H54 (cell line): ENCODE measurements at places on chromosomes 2 and 18.

- DNase-seq = no peak
These were observed 49.8 kb downstream of the PARD6G start for GRCh38 chr18:80197528-80197927.

DNA sequence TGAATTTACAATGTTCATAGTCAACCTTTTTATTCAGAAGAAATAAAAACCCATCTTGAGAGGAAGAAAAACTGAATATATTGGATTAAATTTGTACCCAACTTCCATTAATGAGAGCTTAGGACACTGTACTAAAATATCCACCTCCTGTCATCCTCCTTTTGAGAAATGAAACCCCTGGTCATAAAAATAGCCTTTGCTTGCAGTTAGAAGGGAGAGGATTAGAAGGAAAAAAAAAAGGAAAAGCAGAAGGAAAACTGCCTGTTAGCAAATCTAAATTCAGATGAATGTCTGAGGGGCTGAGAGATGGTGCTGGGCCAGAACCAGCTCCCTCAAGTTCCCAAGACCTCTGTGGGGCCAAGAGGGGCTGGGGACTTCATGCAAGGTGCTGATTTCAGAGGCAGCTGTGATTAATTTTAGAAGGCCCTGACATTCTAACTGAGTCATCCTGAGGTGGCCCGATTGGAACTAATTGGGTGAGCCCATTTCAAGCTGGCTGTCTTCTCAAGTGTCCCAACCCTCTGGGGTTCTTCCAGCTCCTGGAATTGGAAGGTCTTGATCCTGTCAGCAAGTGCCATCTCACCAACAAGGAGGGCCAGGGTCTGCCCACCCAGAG, 38.4 kb upstream of the BIN1 start:
- DNase-seq = no peak

DNA sequence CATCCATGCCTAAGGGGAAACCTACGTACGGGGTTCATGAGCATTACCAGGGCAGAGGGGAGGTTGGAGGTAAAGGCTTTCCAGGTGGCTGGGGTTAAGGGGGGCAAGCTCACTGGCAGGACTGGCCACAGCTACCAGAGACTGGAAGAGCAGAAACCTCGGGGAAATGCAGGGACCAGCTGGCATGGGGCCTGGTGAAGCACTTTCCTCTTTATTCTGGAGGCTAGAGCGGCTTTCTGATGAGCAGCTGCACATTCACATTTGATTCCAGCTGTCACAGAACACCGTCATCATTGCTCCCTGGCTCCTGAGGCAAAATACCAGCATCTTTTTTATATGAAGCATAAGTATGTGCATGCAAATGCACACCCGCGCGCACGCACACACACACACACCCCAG, 28.7 kb upstream of the LRRC30 start:
- no peak for DNase-seq

DNA sequence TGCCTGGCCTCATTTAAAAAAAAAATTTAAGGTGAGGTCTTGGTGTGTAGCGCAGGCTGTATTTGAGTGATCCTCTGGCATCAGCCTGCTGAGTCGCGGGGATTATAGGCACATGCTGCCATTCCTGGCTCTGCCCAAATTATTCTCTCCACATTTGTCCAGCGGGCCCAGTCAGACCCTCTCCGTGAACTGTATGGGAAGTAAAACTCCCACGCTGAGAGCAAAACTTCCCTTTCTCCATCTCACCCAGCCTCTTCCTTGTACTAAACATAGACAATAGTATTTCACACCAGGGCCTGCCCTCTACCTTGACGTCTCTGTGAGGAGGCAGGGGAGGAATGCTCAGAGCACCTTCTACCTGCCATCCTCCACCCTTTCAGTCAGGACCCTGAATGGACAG, 37.0 kb downstream of the EIF4E2 start:
- DNase-seq = no peak

DNA sequence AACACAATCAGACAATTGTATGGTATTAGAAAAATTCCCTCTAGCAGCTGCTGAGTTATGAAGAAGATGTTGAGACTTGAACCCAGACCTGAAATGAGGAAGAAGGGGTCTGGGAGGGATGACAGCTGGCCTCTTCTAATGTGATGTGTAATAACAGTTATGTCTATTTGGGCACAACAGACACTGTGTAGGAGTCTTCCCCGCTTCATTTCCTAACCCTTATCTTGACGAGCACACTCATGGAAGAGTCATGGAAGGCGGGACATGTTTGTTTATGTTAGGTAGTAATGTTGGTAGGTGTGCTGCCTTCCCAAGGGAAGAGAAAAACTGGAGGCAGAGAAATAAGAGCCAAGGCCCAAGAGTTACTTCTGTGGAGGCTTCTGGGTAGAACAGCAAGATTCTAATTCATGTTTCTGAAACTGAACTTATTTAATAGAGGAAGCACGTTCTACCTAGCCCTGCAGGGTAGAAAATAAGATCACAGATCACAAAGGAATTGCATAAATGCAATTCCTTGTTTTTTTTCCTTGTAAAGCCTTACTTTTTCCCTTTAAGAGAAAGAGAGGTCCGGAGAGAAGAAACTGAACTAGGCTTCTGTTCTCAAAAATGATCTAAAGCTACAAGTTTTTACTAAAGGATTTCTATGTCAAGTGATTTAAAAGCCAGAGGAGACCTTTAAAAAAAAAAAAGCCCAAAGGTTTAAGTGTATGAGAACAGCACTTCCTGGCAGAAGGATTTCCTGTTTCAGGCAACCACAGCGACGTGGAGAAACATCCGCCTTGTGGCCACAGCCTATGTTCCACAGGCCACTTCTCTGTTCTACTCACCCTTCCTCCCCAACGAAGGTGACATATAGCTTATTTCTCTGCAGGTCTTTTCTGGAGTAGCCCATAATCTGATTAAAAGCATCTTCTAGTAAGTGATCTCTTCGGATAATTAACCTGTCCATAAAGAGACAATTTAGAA, 68.5 kb upstream of the STK17B start:
- no peak for DNase-seq

DNA sequence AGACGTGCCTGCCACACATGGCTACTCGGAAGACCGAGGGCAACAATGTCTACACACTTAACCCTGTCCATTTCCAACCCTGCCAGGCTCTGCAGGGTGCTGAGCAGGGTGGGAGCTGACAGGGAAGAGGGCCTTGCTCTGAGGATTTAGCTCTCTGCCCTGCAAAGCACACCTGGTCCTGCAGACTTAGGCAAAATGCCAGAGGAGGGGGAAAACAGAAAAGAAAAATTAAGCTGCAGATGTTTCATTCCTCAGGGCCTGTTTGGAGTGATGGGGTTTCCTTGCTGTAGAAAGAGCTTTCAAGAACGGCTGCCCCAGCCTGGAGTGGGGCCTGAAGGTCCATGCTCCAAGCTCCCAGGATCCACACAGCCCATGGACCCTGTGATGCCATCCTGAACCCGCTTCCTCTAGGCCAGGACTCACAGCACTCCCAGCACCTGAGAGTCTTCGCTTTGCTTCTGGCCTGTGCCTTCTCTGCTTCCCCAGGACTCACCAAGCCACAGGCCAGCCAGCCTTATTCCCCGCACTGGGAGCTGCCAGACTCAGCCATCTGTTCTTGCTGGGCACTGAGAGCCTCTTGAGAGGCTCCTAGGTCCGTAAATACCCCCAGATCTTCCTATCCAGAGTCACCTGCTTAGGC, 9.1 kb upstream of the TEX51 start:
- no peak for DNase-seq

GRCh38 chr2:62071760-62072680, 123.9 kb upstream of the B3GNT2 start:
- no peak for DNase-seq

GRCh38 chr2:158091647-158092046, 10.0 kb upstream of the UPP2 start:
- DNase-seq = no peak

DNA sequence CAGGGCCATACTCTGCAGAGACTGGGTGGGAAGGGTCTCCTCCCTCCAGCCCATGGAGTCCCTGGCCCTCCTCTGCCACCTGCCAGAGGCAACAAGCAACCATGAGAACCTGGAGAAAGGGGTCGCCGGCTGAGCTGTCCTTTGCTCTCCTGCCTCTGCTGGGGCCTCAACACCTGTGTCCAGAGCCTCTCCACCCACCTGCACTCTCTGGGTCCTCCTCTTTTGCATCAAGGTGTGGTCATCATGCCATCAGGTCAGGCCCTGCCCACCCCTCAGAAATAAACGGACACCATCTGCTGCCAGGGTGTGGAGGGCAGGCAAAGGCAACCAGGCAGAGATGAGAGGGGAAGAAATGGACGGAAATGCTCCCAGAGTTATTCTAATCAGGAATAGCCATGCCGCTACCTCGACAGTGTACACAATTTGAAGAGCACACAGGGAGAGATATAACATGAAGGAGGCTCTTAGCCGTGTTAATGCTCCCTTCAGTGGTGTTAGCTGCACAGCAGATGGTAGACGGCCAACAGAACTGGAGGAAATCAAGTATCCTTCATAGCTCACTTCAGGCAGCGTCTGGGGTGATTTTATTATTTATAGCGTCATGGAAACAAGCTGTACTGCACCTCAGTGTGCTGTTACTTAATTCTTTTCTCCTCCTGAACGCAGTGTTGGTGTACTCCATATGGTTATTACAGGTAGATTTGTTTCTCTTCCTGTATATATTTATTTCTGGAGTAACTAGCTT, 247.9 kb downstream of the TSN start:
- no peak for DNase-seq

- no peak for DNase-seq
These were observed 78.2 kb downstream of the KCTD1 start for GRCh38 chr18:26470011-26470637.

GRCh38 chr2:126879348-126880298, 19.1 kb upstream of the TEX51 start:
- DNase-seq = no peak

- DNase-seq = no peak
These were observed 835.0 kb upstream of the FANCL start for GRCh38 chr2:59076079-59076619.

- no peak for DNase-seq
These were observed 23.1 kb downstream of the HS1BP3 start for GRCh38 chr2:20627712-20628380.

- no peak for DNase-seq
These were observed 37.5 kb downstream of the DHRS9 start for GRCh38 chr2:169106563-169107545.

GRCh38 chr2:217038001-217038400, 178.1 kb upstream of the TNP1 start:
- DNase-seq = no peak

DNA sequence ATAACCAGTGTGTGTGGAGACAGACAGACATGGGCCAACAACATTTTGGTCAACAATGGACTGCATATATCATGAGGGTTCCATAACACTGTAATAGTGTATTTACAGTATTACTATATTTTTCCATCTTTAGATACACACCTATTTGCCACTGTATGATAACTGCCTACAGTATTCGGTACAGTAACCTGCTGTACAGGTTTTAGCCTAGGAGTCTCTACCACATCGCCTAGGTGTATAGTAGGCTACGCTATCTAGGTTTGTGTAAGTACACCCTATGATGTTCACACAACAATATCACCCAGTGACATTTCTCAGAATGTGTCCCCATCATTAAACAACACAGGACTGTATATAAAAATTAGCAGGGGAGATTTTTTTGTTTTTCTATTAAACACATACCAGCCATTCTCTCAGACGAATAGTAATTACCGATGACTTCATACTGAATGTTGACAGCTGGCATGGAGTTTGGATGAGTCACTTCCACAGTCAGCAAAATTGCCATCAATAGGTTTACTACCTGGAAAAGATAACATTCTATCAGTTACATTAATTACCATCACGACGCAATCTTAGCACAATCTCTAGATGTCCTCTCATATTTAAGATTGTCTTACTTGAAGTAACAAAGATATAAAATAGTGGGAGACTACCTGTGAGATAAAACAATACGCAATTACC, 10.8 kb downstream of the LAPTM4A start:
- peak; percentile 33 for DNase-seq

DNA sequence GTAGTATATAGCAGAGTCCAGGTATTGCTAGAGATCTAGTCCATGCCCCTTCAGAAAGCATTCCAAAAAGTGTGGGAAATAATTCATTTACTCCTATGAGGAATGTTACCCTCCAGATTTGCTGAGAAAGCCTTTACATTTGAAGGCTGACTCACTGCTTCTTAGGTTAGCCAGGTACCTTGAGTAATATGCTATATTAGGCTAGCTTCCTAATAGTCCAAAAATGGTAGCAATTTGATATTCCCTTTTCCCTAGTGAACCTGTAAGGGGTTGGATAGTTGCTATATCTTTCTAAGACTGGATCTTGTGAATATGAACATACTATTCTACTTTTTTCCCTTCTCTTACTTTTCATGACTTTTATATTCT, 63.6 kb downstream of the SPOPL start:
- no peak for DNase-seq

DNA sequence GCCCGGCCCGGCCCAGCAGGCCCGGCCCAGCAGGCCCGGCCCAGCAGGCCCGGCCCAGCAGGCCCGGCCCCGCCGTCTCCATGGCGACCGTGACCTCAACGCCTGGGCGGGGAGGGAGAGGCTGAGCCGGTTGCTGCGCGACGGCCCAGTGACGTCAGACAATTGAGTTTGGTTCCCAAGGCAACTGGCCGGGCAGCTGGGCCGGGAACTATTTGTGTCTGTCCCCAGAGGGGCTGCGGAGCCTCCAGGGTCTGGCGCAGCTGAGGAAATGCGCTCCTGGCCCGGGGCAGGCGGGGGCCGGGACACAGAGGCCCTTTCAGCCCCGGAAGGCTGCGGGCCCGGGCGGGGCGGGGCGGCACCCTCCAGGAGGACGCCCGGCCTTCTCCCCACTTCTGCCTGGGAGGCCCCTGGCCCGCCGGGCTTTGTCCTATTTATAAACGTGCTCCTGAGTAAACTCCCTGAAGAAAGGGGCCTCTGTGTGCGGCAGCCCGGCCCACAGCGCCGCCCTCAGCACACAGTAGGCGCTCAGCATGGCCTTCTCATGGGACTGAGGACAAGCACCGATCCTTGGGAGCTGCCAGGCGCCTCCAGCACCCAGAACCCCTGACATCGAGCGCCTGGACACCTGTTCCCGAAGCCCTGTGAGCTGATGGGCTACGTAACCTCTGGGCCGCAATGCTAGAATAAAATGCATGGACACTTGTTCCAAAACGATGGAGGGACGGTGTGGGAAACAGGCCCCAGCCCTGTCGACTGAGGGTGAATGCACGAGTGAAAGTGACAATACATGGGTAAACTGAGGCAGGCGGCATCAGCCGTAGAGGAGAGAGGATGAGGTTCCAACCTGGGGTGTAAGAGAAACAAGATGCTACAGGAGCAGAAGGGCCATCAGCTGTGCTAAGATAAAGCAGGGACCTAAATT, 12.3 kb downstream of the TEX44 start:
- DNase-seq = peak; percentile 96

DNA sequence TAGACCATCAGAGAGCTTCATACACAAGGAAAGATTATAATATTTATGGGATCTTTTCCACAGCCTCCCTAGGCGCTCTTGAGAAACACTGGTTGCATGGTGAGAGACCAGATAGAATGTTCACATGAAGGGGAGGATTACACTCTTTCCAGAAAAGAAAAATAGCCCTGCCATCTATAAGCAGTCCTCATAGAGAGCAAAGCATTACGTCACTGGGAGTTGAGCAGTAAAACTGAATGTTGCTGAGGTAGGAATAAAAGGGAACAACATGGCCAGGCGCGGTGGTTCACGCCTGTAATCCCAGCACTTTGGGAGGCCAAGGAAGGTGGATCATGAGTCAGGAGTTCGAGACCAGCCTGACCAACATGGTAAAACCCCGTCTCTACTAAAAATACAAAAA, 1934.3 kb downstream of the SUCLG1 start:
- no peak for DNase-seq
